A549 treated with CpdA at 1 μM for 4 hours (cell line): ENCODE measurements at places on chromosomes 7 and 10. TPM values are rescaled to one million over a fixed set of nuclear protein-coding genes. Genes with fewer than 3 reads are reported as not detected.

The FBH1 gene
- 35.0 to 45.3 TPM (median 43.8 TPM) in 5 replicates for total RNA-seq

The NPTX2 gene
- 0.01 to 0.09 TPM (median 0.08 TPM) in 4 of 5 replicates, not detected in the other for total RNA-seq

The LEP gene
- not detected in 5 replicates for total RNA-seq

The NCF1 gene
- total RNA-seq = 0.08 to 0.12 TPM (median 0.10 TPM) in 4 of 5 replicates, not detected in the other

The PRKCQ gene
- 4.0 to 5.1 TPM (median 4.4 TPM) in 5 replicates for total RNA-seq

The PLCE1 gene
- total RNA-seq = 4.5 to 7.0 TPM (median 5.7 TPM) in 5 replicates

The SGCE gene
- total RNA-seq = 50.4 to 54.0 TPM (median 51.9 TPM) in 5 replicates

The PPP1R3C gene
- total RNA-seq = 13.1 to 16.9 TPM (median 15.9 TPM) in 5 replicates

The IQCE gene
- 9.8 to 14.8 TPM (median 12.3 TPM) in 5 replicates for total RNA-seq

The SH2B2 gene
- total RNA-seq = 2.1 to 3.7 TPM (median 3.5 TPM) in 5 replicates

The GPR15LG gene
- not detected in 5 replicates for total RNA-seq

The ADCY1 gene
- 2.0 to 2.7 TPM (median 2.2 TPM) in 5 replicates for total RNA-seq

The PAXIP1 gene
- 13.5 to 18.1 TPM (median 15.3 TPM) in 5 replicates for total RNA-seq

The EPO gene
- 0.03 TPM in 1 of 5 replicates, not detected in the others for total RNA-seq

The GNAI1 gene
- 32.9 to 43.1 TPM (median 36.0 TPM) in 5 replicates for total RNA-seq
